ENCODE measurements at places on chromosomes 2 and 18. TPM values are rescaled to one million over a fixed set of nuclear protein-coding genes. Genes with fewer than 3 reads are reported as not detected.

FAP gene
- 25.5 TPM for polyA plus RNA-seq

TNFAIP6 gene
- 0.09 TPM for polyA plus RNA-seq

SLC11A1 gene
- polyA plus RNA-seq: 0.51 TPM

SCN7A gene
- not detected for polyA plus RNA-seq

HS1BP3 gene
- polyA plus RNA-seq: 13.4 TPM

Measured in mammary epithelial cell (primary cell).